Naive thymus-derived CD4-positive, alpha-beta T cell (primary cell): ENCODE measurements at places on chromosomes 3 and 15. TPM values are rescaled to one million over a fixed set of nuclear protein-coding genes. Genes with fewer than 3 reads are reported as not detected.

ADGRG7 gene
- not detected for total RNA-seq

- DNase-seq, result no peak
- H3K4me1 ChIP-seq, result no peaks in the 10 kb centered on the region
- no peak overlapping the region for H3K4me3 ChIP-seq
- no peaks in the 10 kb centered on the region for H3K36me3 ChIP-seq
Observed at GRCh38 chr3:157115069-157116006, 44.6 kb downstream of the CCNL1 start.

GRCh38 chr15:34336991-34337556, 507 bp downstream of the SLC12A6 start:
- peak overlapping the region; percentile 96 for H3K4me3 ChIP-seq
- H3K4me1 ChIP-seq, result peaks cover 32% of the 10 kb centered on the region
- peaks cover 21% of the 10 kb centered on the region for H3K36me3 ChIP-seq
- no peaks in the 10 kb centered on the region for H3K27me3 ChIP-seq

DNA sequence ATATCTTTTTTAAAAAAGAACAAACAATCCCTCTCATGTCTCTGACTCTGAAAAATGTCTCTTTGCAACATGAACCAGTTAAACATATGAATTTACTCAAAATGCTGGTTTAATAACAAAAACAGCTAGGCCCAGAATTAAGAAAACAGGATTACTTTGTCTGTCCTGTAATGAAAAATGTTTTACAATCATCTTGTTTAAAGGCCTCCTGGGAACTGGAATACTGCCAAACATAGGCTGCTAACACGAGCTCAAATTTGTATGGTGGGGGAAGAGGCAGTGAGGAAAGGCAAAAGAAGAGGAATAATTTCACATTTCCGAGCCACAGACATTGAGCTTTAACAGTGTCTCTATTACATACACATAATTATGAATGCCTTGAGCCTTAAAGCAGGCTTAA, 61.7 kb upstream of the PPIB start:
- DNase-seq, result no peak
- no peak overlapping the region for H3K27ac ChIP-seq
- H3K36me3 ChIP-seq, result no peaks in the 10 kb centered on the region
- H3K4me3 ChIP-seq, result no peak overlapping the region
- H3K27me3 ChIP-seq, result no peaks in the 10 kb centered on the region

GRCh38 chr3:150868282-150868681, 37.0 kb downstream of the MINDY4B start:
- no peaks in the 10 kb centered on the region for H3K4me1 ChIP-seq
- H3K4me3 ChIP-seq, result no peak overlapping the region
- no peaks in the 10 kb centered on the region for H3K36me3 ChIP-seq
- H3K27ac ChIP-seq, result no peak overlapping the region
- no peaks in the 10 kb centered on the region for H3K27me3 ChIP-seq

GRCh38 chr3:126051234-126051633, 32.7 kb downstream of the SLC41A3 start:
- no peaks in the 10 kb centered on the region for H3K27me3 ChIP-seq
- H3K4me3 ChIP-seq, result no peak overlapping the region

GRCh38 chr3:158350971-158351370, 220.0 kb upstream of the MLF1 start:
- DNase-seq, result no peak
- H3K27me3 ChIP-seq, result no peaks in the 10 kb centered on the region
- H3K4me3 ChIP-seq, result no peak overlapping the region
- no peaks in the 10 kb centered on the region for H3K36me3 ChIP-seq
- H3K4me1 ChIP-seq, result no peaks in the 10 kb centered on the region
